ENCODE measurements at places on chromosomes 11 and 22. TPM values are rescaled to one million over a fixed set of nuclear protein-coding genes. Genes with fewer than 3 reads are reported as not detected.

DNA sequence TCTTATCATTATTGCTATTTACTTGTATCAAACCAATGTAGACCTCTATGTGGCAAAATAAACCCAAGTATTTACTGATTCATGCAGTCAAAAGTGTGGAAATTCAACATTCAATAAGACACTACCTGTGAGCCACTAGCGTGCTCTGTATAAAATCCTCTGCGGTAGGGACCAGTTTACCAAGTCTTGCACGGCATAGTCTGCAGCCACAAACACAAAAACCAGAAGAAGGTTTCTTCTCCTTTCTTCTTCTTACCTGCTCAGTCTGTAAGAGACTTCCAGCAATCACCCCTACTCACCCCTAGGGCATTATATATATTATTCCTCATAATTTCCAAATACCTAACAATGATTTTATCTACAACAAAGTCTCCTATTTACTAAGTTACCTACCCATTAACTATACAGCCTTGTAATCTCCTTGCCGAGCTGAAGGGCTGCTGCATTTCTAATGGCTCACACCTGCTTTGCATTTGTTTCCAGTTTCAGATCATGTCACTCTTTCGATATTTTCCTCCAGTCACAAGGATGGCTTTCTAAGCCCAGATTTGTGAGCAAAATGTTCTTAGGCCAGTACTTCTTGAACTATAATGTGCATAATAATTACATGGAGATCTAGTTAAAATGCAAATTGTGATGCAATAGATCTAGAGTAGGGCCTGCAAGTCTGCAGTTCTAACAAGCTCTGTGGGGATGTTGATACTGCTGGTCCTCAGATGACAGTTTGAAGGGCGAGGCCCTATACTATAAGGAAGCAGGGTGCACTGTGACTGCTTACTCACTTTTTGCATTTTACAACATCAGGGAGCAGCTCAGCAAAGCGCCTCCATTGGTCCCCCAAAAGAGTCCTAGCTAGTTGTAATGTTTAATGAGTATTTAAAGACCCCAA is 191.9 kb upstream of the DDI1 start:
- DNase-seq = no peak

DNA sequence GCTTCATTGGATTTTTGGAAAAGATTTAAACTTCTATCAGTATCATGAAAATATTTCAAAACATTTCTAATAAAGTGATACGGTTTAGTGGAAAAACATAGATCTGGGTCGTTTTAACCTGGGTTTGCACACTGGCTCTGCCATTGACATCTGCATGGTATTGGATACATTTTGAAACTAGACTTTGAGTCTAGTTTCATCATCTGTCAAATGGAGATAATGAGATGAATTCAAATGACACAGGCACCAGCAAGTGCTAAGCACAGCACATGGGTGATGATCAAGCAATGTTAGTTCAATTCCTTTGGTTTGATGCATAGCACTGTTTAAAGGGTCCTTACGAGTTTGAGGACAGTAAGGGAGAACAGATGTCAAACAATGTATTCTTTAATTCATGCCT is 819.0 kb upstream of the CCDC90B start:
- no peak for DNase-seq

GRCh38 chr11:34052608-34053160 is 1.2 kb downstream of the CAPRIN1 start:
- peak; percentile 31 for DNase-seq

Gene DDI1
- total RNA-seq = not detected

- DNase-seq = no peak
Measured at GRCh38 chr11:60855726-60856633, at the start of gene PTGDR2. PTGDR2 (minus strand) TSS chr11:60855950; CDS start chr11:60853722, 2,228 bp downstream.

DNA sequence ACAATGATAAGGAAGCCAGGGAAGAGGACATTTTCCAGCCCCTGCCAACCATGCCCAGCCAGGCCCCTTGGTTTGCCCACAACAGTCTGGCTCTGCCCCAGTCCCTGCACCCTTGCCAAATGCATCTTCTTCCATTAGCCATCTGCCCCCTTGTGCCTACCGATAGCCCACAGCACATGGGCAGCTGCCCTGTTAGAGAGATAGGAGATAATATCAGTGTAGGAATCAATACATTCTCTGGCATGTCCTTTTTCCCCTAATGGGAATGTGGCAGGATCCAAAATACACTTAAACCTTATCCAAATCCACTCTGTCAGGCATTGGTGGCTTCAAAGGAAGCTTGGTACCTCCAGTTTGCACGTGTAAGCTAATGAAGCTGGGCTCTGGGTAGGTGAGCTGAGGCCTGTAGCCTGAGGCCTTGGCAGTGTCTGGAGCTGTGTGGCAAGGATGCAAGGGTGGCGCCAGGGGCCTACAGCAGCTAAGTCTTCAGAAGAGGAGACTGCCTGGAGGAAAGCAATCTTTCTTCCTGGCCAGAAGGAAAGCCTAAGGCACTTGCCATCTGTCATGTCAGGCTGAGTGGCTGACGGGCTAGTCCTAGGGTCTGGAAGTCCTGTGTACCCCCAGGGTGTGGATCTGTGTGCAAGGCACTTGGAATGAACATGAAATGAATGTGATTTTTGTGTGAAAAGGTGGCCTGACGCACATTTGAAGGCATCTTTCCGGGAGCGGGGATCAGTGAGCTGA is 164.2 kb upstream of the TBCEL start:
- no peak for DNase-seq

DNA sequence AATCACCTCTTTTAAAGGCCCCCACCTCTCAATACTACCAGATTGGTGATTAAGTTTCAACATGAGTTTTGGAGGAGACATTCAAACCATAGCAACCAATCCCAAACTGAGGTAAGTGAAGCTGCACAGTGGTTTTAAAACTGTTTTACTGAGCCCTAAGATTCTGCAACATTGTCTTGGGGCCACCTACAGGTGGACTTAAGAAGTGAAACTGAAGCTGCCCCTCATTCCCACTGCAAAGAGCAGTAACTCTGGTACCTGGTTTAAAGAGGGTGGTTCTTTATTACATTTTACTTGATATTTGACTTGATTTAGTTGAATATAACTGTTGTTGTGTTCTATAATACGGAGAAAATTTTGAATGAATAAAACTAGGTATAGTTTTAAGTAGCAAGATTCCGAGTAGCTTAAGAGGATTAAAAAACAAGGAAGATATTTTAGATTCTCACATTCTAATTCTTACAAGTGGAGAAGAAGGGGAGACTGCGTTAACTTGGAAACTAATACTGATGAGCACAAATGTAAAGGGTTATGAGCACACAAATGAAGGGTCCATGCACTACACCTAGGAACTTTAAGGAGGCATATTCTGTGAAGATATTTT is 26.7 kb downstream of the SYT9 start:
- DNase-seq = peak; percentile 47
